ENCODE measurements at places on chromosomes 11 and 22.

DNA sequence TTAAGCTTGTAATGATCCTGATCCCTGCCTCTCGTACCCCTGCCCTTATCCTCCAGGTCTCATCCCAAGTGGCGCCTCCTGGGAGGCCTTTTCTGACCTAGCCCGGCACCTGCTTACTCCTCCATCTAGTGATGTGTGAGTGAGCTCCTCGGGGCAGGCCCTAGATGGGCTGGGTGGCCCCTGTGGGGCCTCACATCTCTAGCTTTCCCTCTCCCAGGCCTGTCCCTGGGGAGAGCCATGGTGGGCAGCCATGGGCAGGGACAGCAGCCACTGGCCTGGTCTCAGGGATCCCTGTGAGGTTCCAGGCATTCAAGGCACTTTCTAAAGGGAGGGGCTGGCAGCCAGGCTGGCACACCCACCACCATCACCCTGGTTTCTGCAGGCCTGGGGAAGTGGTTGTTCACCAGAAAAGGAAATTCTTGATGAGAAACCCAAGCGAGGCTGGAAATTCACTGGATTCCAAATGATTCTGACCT lies 27.9 kb downstream of the GNAZ start:
- DNase-seq: no peak

DNA sequence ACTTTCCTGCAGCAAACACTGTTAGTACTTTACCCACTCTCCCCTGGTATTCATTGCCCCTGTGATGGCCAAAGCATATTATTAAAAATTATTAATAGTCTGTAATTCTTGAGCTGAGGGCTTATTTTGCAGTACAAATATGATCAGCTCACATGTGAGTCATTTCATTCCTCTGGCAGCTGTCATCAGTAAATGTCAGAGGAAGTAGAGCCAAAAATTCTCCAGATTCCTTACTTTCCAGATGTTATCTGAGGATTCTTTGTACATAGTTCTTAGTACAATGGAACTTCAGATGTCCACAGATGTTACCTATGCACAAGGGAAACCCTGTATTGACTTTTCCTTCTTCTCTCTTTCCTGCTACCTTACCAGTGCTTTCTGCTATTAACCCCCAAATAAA lies 12.5 kb downstream of the OR5B3 start:
- DNase-seq: no peak

DNA sequence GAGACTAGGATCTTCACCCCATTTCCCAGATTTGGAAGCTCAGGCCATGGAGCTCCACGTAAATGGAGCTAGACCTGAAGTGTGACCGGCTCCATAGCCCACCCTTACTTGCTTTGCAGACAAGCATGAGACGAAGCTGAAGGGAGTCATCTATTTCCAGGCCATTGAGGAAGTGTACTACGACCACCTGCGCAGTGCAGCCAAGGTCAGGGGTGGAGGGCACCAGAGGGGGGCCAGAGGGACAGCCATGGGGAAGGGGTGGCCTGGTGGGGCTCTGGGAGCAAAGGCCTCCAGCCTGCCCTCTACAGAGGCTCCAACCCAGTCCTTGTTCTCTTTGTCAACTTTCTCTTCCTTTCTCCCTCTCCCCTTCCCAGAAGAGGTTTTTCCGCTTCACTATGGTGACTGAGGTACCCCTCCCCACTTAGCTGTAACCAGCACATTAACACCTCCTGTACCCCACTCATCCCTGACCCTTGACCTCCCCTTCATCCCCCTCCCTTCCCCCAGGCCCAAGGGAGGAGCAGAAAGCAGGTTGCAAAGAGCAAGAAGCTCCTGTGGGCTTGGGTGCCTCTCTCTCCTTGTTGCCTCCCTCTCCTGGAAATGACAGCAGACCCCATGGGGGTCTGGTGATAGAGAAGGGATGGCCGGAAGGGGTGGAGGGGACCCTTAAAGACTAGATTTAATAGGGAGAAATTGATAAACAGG lies 23.8 kb downstream of the TREH start:
- no peak for DNase-seq

DNA sequence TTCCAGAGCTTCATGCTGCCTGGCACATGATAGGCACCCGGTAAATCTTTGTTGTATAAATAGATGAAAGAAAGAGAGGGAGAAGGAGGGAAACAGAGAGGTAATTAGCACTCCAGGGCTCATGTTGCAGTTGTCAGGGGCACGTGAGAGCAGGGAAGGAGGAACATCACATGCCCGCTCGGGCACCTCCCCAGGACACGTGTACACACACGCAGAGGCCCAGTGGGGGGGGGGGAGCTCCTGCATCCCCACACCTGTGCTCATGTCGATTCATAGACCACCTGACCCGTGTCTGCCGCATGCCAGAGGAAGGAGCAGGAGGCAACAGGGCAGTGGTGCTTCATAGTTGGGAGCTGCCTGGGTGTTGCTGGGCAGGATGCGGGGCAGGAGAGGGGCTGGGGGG lies 37.1 kb upstream of the NNMT start:
- no peak for DNase-seq

DNA sequence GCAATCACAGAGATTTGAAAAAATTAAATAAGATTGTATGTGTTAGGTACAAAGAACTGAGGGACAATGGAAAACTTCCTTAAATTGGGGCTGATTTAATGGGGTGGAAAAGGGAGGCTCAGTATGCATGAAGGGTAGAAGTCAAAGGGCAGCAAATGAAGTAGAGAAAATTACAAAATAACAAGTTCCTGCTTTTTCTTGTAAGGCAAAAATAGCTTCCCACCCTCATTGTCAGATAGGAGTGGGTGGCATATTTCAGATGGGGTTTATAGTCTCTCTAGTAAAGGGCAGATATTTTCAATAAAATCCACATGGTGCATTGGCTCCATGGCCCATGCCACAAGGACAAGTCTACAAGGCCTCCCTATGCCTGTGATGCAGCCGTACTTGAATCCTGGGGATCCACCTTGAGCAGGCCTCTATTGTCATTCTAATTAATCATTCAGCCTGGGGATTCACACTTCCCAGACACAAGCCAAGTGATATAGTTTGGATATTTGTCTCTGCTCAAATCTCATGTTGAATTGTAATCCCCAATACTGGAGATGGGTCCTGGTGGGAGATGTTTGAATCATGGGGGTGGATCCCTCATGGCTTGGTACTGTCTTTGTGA lies 36.7 kb upstream of the SESN3 start:
- DNase-seq: no peak

GRCh38 chr11:22792497-22792896 lies 37.1 kb downstream of the SVIP start:
- DNase-seq: no peak

DNA sequence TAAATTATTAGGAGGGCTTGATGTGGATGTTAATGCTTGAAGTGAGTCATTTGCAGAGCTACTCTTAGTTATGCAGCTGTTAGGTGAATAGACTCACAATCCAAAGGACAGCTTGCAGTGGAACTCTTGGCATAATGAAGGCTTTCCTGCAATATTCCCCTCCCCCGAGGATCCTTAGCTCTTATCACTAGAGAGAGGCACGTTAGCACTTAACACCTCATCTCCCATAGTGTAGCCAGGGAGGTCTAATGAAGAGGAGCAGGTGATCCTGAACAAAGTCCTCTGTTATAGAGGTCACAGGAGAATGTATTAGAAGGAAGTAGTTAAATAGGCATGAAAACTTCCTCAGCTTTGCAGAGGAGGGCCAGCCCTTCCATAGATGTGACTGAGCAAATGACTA lies 919.2 kb upstream of the FAT3 start:
- DNase-seq: no peak

DNA sequence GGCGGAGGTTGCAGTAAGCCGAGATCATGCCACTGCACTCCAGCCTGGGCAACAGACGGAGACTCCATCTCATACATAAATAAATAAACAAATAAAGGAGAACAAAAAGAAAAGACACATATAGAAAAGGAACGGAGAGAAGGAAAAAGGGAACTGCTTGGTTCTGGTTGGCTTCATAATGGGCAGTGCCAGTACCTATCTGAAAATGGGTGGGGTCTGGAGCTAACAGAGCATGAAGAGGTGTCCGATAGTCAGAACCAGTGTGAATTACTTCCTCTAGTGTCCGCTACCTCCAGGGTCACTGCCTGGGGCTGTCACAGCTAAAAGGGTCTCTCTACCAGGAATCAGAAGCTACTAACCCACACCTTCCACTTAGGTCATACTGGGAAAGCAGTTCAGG lies 27.2 kb upstream of the TTC28 start:
- DNase-seq: no peak

DNA sequence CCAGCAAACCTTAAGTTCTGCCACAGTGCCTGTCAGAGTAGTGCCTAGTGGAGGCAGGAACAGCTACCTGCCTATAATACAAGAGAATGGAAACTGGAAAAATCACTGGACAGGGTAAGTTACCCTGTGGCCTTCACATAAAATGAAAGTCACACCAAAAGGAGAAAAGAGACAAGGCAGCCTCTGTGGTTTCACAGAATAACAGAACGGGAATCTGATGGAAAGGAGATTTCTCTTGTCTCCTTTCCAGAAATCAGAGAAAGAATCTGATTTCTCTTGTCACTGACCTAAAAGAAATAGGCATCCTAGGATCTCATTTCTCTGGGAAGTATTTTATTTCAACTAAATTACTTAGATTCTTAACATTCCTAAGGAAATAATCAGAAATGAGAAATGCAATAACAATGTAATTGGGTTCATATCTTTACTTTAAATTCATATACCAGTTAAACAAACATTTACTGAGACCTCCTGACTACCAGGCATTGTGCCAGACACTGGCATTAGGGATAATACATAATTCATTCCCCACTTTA lies 41.6 kb downstream of the PRCP start:
- no peak for DNase-seq

DNA sequence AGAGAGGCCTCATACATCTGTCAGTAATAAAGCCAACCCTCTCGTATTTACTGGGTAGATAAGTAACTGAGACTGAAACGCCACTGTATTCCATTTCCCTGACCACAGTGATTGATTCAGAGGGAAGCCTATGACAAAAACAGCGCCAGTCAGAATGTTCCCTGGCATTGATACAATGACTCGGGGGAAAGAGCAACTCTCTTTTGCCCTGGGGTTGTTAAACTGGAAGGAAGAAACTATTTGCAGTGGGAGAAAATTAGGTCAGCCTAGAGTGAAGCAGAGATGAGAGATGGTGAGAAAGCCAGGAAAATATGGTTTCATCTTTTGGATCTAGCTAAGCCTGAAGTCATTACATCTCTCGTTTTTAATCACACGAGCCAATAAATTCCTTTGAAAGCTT lies 48.6 kb upstream of the RBFOX2 start:
- no peak for DNase-seq

- DNase-seq: no peak
Measured at GRCh38 chr11:75821202-75821601, 6.2 kb downstream of the UVRAG start.

GRCh38 chr11:76206327-76207081 lies at the start of gene WNT11:
Gene WNT11, minus strand, starts transcription at chr11:76206502. Its CDS starts 95 bp downstream, at chr11:76206407.
- DNase-seq: peak; percentile 45

GRCh38 chr11:111441443-111441842 lies 62.4 kb upstream of the POU2AF1 start:
- peak; percentile 32 for DNase-seq

GRCh38 chr11:121904148-121904547 lies 211.9 kb downstream of the BLID start:
- no peak for DNase-seq

- no peak for DNase-seq
Measured at GRCh38 chr22:38111925-38112355, 1.5 kb upstream of the BAIAP2L2 start.

DNA sequence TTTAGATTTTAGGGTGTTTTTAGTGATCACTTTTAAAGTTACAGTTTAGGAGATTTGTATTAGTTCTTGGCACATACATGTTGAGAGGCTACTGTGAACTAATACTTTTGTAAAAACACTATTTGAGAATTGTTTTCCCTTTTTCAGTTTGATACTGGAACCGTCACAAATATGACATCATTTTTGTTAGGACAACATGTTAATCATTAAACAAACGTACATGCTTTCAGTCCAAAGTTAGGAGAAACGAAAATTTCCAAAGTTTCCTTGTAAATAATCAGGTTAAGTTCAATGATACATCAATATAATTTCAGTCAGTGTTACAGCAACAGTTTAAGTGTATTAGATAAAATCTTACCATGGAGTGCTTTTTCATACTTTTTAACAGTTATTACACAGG lies 53.1 kb downstream of the SPECC1L start:
- DNase-seq: no peak

GRCh38 chr22:24059121-24059520 lies 48.0 kb downstream of the CABIN1 start:
- DNase-seq: no peak

- no peak for DNase-seq
Measured at GRCh38 chr22:29385748-29386147, 2.6 kb downstream of the AP1B1 start.

DNA sequence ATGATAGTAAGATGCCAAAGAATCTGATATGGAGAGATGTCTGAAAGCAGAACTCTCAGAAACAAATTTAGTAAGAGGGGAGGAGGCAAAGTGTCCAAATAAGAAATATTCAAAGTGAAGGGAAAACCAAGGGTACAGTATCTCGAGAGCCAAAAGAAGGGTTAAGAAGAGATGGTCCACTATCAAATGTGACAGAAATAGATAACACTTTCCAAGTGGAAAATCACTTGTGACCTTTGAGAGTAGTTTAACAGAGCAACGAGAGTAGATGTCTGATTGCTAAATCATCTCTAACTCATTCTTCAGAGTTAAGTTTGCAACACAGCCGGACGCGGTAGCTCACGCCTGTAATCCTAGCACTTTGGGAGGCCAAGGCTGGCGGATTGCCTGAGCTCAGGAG lies 4.3 kb upstream of the BUD13 start:
- DNase-seq: no peak

DNA sequence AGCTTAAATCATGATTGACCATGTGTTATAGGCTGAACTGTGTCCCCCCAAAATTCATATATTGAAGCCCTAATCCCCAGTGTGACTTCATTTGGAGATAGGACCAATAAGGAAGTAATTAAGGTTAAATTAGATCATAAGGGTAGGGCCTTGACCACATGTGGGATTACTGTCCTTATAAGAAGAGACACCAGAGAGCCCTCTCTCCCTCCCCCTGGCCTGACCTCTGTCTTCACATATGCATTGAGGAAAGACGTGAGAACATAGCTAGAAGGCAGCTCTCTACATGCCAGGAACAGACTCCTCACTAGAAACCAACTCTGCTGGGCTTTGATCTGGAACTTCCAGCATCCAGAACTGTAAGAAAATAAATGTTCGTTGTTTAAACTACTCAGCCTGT lies 13.6 kb upstream of the NUP50 start:
- no peak for DNase-seq

DNA sequence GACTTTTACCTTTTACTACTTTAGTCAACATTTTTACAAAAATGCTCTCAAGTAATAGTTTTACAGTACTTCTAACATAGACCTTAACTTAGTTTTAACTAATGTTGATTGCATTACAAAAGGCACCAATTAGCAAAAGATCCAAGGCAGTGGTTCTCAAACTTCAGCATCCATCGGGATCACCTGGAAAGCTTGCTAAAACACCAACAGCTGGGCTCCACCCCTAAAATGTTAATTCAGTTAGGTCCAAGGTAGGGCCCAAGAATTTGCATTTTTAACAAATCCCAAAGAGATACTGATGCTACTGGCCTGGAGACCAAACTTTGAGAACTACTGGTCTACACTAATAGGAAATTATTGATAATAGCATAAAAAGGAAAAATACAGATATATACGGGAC lies 5.9 kb downstream of the MTMR2 start:
- DNase-seq: no peak

Data from stimulated activated CD4-positive, alpha-beta T cell treated with anti-CD3 and anti-CD28 coated beads, Interleukin-15, amount 100 ng/mL, for 24 hours (primary cell).